ENCODE measurements at places on chromosomes 12 and 14.

GRCh38 chr12:11719678-11720099, 70.2 kb downstream of the ETV6 start:
- no peak for DNase-seq

DNA sequence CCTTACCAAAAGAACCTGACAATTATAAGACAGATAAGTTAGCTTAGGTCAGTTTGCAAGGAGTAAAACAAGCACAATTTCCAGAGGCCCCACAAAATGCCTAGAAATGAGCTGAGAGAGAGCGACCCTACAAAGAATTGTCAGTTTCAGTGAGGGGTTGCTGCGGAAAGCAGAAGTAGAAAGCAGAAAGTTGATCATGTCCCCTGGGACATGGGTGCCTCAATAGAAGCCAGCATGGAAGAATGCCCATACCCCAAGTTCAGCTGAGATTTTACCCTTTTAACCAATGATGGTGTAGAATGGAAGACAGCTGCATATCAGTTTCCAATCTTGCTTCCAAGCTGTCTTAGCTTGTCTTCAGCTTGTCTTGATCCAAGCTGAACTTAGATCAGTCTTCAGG, 21.8 kb upstream of the CRY1 start:
- no peak for DNase-seq

DNA sequence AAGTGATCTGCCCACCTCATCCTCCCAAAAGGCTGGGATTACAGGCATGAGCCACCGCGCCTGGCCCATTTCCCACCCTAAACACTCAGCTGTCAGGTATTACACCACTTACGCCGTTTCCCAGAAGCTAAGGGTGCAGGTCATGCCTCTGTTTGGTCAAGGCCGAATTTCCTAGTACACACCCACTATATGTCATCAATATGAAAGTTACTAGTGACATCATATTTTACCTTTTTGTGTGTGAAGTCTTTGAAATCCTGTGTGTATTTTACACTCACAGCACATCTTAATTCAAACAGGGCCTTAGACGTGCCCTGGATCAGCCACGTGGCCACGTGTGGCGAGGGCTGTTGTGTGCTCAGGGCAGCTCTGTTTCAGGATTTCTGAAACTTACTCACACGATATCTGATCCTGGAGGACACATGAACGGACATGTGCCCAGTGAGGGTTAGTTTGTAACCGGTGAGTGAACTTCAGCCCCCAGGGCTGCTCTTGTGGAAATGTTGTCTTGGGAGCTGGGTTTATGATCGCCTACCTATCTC, 51.8 kb downstream of the GLT1D1 start:
- DNase-seq = no peak

GRCh38 chr12:80892597-80893445, 44.9 kb downstream of the LIN7A start:
- no peak for DNase-seq

GRCh38 chr14:95875831-95876760, 536 bp upstream of the TUNAR start:
- no peak for DNase-seq

GRCh38 chr12:15165012-15165659, 56.1 kb downstream of the RERG start:
- no peak for DNase-seq

DNA sequence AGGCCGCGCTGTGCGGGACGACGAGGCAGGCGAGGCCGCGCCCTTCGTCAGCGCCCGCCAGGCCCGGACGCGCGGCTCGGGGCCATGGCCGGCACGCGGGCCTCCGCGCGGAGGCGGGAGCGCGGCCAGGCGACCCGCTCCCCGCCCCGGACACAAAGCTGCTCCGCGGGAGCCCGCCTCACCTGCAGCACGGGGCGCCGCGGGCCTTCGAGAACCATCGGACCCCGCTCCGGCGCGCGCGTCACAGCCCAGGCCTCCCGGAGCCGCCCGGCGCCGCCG, 342 bp downstream of the DICER1 start:
- DNase-seq = no peak

- DNase-seq = no peak
Observed at GRCh38 chr12:72035625-72036024, 97.0 kb downstream of the TPH2 start.

DNA sequence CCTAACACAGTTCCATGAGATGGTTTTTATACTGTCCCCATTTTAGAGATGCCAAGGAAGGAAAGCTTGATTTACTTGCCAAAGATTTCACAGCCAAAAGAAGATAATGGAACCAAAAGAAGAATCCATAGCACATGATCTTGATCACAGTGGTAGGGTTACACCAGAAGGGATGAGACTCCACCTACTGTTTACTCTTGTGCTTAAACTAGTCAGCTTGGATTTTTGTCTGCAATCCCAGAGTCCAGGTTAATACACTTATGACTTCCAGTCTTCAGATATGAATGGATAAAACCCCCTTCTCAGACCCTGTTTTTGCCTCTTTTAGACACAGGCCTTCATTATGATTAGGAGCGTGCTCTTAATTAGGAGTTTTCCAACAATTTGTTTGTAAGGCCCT, 454.2 kb downstream of the AEBP2 start:
- no peak for DNase-seq

DNA sequence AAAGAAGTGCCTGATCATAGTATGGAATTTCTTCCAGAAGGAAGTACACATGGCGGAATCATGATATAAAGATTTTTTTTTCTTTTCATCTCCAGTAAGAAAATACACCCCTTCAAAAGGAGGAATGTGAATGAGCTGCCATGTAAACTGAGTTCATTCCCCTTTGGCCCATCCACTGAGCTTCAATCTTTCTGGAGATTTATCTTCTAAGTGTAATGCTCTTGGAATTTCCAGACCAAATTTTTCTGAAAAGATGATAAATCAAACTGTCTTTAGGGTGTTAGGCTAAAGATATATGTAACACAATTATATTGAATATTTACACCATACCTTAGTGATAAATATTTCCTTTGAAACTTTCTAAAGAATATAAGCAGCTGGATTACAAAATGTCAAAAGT, 5.2 kb downstream of the DCN start:
- DNase-seq = no peak
